ENCODE measurements at places on chromosomes 13 and 19.

DNA sequence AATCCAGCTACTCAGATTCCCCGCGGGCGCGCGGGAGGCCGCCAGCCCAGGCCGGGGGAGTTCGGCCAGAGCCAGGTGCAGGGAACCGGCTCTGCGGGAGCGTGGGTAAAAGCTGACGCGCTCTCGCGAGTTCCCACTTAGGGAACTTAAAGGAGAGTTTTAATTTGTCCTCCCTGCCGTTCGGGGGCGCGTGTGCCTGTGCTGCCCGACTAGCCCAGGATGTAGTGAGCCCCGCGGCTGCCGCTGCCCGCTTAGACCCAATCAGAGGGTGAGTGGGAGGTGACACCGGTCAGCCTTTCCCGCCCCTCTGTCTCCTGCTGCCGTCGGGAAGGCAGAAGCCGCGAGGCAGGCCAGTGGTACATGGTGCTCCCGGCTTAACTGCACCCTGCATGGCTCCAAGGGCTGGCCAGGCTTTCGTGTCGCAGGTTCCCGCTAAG lies 36.0 kb upstream of the NEK3 start:
- DNase-seq = peak; percentile 69

- DNase-seq = no peak
These were observed at the start of gene RUBCNL for GRCh38 chr13:46387064-46387851. RUBCNL (minus strand) TSS chr13:46387252; CDS start chr13:46372475, 14,777 bp downstream.

DNA sequence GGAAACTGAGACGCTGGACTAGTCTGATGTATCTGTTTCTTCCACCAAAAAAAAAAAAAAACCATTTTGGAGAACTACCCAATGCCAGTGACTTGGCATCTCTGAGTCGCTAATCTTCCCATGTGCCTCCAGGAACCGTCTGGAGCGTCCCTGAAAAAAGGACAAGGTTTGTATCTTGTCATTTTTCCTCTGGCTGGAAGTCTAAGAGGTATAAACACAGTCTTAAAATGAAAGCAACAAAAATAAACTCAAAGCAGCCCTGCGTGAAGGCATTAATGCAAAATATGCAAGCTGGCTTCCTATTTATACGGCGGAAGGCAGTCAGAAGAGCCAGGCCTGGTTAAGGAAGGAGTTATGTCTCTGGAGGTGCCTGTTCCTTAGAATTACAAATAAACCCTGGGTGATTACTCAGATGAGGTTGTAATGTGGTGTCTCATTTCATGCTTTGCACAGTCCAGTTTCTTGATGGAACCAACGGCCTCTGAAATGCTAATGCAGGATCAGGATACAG lies 20.3 kb downstream of the ACTN4 start:
- DNase-seq = no peak

GRCh38 chr13:25380741-25381324 lies 9.1 kb downstream of the ATP8A2 start:
- DNase-seq = no peak

- DNase-seq = no peak
These were observed 522.0 kb upstream of the ATXN8OS start for GRCh38 chr13:69585656-69586055.

DNA sequence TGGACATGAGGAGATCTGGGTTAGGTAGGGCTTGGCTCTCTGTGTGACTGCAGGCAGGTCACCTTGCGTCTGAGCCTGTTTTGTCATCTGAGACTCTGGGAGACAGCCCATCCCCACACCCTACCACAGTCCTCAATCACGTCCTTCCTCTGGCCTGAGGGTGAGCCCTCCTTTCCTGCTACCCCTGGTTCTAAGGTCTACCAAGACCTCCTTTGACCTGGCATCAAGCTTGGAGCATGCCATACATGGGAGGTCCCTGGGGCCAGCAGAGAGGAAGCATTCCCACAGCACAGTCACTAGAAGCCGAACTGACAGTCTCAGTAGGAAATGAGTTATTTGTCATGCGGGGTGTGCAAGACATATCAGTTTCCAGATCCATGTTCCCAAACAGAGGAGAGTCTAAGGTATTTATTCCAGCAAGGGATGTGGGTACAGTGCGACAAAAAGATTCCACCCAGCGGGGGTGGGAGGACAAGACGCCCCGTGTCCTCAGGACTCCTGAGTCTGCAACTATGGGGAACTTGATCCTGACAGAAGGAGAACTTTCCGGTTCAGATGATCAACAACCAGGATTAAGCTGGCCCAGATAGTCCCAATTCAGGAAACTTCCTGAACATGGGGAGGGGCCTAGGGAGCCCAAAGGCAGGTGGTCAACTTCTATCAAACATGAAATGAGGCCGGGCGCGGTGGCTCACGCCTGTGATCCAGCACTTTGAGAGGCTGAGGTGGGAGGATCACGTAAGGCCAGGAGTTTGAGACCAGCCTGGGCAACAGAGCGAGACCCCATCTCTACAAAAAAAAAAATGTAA lies 9.5 kb downstream of the ARRDC2 start:
- DNase-seq = no peak

Data from activated gamma-delta T cell treated with Interleukin-2 at 50 U/mL for 16 hours (primary cell).